ENCODE measurements at places on chromosomes 3 and 15.

GRCh38 chr3:25128735-25129134, 299.3 kb upstream of the RARB start:
- no peak for DNase-seq

DNA sequence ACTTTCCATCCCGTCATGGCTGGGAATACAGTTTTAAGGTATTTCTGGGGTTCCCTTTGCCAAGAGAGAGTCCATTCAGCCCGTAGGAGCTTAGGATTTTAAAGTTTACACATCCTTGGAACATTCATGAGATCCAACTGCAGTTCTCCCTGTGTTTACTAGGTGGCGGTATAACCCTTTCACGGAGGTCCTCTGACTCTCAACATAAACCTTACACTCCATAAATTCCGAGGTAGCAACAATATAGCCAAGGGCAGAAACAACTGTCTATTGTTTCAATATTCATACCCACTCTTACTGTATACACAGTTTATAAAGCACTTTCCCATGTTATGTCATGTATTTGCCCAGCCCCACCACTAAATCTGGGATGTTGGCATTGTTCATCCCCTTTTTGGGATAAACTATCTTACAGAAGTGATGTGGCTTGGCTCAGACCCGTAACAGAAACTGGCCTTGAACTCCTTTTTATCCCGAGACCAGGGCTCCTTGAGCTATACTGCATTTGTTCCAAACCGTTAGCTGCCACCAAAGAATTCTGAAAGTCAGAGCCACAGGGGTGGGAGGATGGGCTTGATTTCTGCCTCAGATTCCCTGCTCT, 69.2 kb upstream of the COL6A5 start:
- no peak for DNase-seq

DNA sequence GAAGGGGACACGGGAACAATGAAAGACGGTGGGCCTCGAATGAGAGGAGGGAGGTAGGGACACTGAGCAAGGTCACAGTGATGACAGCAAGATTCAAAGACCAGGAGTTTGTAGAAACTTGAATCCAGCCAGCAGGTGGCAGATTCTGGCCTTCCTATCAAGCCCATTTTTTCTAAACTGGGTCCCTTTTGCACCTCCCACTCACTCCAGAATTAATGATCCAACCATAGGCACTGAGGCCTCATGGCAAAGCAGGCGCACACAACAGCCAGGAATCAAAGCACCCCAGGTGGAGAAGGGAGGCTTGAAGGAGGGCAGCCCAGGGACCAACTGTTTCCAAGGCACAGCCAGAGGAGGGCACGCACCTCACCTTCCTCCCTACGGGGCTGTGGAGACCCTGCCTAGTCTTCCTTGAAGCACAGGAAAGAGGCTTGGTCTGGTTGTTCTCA, 90.2 kb downstream of the ANP32A start:
- DNase-seq, result peak; percentile 46

- DNase-seq, result no peak
Measured at GRCh38 chr3:32469151-32469874, 33.3 kb downstream of the CMTM6 start.

- no peak for DNase-seq
Measured at GRCh38 chr15:52343831-52344230, 48.2 kb upstream of the MYO5C start.

DNA sequence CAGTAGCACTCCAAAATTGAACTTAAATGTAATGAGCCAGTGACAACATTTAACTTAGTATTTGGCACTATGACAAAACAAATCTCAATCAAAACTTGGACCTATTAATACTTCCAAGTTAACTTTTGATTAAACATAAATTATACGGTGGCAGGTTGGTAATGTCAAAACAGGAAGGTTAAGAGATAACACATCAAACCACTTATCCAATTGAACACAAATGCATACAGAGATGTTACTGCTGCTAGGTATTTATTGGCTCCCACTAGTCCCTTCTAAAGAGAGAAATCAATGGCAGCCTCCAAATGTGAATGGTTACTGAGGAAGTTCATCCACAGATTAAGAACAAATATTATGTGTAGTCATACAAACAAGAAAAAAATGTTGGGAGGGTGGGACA, 1.8 kb downstream of the GSK3B start:
- no peak for DNase-seq

DNA sequence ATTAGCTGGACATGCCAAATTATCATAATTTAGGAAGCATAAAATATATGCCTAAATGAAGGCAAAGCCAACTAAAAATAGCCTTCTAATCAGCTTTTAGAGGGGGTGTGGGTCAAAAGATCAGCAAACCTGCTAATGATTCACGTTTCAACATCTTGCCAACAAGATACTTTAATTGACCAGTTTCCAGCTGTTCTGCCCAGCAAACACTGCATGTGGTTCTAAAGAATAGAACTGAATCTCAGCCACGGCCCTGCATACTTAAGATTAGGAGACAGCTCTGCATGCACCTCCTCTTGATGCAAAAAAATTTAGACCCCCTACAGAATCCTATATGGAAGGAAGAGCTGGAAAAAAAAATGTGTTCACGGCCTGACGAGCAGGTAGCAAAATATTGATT, 500.5 kb downstream of the TBL1XR1 start:
- no peak for DNase-seq

DNA sequence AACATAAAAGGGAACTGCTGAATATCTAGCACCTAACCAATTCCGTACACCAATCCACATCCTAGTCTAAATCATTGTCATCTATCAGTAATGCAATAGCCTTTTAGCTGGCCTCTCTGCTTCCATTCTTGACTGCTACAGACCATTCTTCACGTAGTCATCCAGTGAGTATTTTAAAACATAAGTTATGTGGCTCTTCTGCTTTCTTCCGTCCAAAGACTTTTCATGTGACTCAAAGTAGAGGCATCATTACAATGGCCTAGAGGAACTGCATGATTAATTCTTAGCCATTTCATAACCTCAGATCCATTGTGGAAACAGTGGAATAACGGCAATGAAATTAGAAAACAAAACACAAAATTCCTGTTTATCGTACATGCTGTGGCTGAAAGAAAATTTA, 88.9 kb upstream of the CBLB start:
- no peak for DNase-seq

DNA sequence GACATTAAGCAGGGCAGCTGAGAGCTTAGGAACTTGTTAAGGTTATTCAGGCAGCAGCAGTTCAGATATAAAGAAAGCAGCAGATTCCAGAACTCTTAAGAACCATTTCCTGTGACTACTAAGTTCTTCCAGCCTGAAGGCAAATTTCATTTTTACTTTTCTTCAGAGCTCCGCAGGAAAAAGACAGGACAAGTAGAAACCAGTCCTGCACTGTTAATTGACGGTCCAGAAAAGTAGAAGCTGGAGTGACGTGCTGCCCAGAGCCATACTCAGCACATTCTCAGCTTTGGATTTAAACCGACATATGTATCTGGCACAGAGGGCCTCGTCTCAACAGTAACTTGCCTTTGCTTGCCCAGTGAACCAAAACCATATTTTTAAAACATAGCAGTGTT, 219.4 kb upstream of the STRIT1 start:
- no peak for DNase-seq

- DNase-seq, result peak; percentile 46
Measured at GRCh38 chr3:42805141-42805821, 991 bp upstream of the HIGD1A start.

- DNase-seq, result no peak
Measured at GRCh38 chr3:154955907-154956533, 124.1 kb upstream of the MME start.

GRCh38 chr3:195156286-195156890, 114.6 kb downstream of the XXYLT1 start:
- no peak for DNase-seq

All from left colon (tissue), 2 donors.